ENCODE measurements at places on chromosomes 7 and 10. TPM values are rescaled to one million over a fixed set of nuclear protein-coding genes. Genes with fewer than 3 reads are reported as not detected.

- no peak overlapping the region for H3K4me3 ChIP-seq
- no peaks in the 10 kb centered on the region for H3K27me3 ChIP-seq
- H3K27ac ChIP-seq, result no peak overlapping the region
- H3K4me1 ChIP-seq, result no peaks in the 10 kb centered on the region
- H3K36me3 ChIP-seq, result no peaks in the 10 kb centered on the region
Observed at GRCh38 chr10:43801626-43802025, 152.9 kb upstream of the ZNF32 start.

- H3K4me3 ChIP-seq, result no peak overlapping the region
- H3K4me1 ChIP-seq, result no peaks in the 10 kb centered on the region
- peaks cover 4% of the 10 kb centered on the region for H3K27me3 ChIP-seq
- no peaks in the 10 kb centered on the region for H3K36me3 ChIP-seq
- no peak overlapping the region for H3K27ac ChIP-seq
- DNase-seq, result no peak
Observed at GRCh38 chr7:138838166-138838565, 40.2 kb upstream of the ATP6V0A4 start.

Gene ANKRD1
- not detected for total RNA-seq

DNA sequence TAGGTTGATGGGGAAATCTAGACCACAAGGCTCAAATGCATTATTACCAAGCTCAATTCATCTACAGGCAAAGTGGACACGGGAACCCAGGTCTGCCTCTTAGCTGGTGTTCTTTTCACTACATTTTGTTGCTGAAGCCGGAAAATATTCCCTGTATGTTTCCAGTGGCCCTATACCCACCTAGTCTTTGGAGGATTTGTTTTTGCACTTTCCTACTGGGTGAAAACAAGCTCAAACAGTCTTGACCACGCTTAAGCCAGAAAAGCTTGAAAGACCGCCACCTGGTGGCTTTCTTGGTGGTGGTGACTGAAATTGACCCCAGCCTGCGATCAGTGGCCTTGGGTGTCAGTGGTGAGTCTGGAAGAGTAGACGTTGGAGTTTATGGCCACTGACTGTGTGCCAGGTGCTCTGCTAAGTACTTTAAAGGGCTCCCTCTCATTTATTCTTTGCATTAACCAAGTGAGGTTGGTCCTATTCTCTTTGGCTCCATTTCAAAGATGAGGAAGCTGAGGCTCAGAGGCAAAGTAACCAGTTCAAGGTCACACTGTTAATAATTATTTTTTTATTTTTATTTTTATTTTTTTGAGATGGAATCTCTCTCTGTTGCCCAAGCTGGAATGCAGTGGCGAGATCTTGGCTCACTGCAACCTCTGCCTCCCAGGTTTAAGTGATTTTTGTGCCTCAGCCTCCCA lies 11.1 kb upstream of the CRTAC1 start:
- no peak overlapping the region for H3K4me3 ChIP-seq
- DNase-seq, result no peak

Gene PRLHR
- total RNA-seq, result not detected

Gene TASOR2
- 71.2 TPM for total RNA-seq

DNA sequence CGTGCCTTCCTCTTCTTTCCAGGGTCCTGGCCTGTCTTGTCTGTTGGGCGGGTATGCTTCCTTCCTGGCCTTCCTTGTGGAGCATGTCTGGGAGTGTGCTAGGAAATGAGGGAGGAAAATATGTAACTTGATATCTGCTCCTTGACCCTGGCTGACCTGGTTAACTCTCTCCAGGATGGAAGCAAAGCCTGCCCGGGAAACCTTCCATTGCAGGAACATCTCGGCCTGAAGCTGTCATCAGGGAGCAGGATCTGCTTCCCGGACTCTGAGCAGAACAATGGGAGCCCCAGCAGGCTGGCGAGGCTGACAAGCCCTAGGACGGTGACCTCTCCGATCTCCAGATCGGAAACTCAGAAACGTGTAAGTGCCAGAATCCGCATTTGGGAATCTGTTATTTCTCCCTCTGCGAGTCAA lies 340.3 kb downstream of the FRMD4A start:
- H3K27me3 ChIP-seq, result no peaks in the 10 kb centered on the region
- no peak for DNase-seq
- H3K36me3 ChIP-seq, result no peaks in the 10 kb centered on the region

Gene TMED4
- total RNA-seq, result 80.5 TPM

DNA sequence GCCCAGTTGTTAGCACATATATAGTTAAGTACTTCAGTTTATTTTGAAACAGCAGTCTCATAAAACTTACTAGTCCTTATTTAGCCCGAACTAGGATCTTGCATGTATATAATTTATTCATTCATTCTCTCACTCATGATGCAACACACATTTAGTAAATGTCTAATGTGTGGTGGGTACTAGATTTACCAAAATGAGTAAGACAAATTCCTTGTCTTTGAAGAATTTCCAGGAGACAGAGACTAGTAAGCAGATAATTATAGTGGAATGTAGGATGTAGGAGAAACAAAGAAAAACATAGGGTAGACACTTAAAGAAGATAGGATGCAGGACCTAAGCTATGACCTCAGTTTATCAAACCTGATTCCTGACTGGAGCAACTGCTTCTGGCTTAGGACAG lies 120.2 kb upstream of the AMPH start:
- H3K36me3 ChIP-seq, result peaks cover 9% of the 10 kb centered on the region
- H3K4me1 ChIP-seq, result no peaks in the 10 kb centered on the region
- H3K4me3 ChIP-seq, result no peak overlapping the region
